ENCODE measurements at places on chromosomes 11 and 22.

GRCh38 chr11:11969380-11970215 is 38.8 kb downstream of the DKK3 start:
- DNase-seq, result no peak

- no peak for DNase-seq
Observed at GRCh38 chr11:35614939-35615569, 3.2 kb upstream of the FJX1 start.

DNA sequence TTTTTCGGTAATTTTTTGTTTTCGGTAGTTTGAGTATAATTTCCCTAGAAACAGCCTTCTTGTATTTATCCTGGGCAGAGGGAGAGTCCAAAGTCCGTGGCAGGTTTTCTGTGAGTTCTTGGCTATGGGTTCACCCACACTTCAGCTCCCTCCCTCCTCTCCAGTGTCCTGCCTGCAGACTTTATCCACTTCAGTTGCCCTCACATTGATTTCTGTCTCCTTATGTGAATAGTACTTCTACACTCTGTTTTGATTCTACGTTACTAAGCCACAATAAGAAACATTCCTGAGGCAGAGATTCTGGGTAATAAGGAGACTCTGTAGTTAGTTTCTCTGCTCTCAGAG is 868.6 kb downstream of the METTL15 start:
- no peak for DNase-seq

DNA sequence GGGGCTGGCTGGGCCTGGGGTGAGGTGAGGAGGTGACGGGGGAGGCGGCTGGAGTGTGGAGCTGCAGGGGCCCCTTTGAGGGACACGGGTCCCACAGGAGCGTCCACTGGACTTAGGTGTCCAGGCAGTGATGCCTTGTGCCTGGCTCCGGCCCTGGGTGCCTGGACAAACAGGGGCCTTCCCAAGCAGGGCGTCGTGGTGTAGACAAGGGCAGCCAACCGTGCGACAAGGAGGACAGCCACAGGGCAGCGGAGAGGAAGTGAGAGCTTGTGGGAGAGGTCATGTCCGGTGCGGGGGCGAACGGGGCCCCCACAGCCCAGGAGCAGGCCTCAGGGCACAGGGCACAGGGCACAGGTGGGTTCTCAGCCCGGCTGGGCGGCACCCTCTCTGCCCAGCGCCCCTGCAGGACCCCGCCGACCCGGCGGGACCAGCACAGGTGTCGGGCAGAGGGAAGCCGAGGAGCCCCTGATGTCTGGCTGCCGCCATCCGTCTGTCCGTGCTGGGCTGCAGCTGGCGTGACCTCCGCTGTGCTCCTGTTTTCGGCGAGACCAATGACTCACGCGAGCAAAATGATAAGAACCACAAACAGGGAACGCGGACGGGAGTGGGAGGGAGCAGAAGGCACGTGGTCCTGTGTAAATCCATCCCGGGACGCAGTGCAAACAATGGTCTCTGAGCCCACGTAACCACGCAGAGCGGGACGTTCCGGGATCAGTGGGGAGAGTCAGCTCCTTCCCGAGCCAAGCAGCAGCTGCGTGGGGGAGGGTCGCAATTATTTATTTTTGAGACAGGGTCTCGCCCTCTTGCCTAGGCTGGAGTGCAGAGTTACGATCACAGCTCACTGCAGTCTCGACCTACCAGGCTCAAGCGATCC is 49.1 kb upstream of the A4GALT start:
- DNase-seq, result peak; percentile 63

DNA sequence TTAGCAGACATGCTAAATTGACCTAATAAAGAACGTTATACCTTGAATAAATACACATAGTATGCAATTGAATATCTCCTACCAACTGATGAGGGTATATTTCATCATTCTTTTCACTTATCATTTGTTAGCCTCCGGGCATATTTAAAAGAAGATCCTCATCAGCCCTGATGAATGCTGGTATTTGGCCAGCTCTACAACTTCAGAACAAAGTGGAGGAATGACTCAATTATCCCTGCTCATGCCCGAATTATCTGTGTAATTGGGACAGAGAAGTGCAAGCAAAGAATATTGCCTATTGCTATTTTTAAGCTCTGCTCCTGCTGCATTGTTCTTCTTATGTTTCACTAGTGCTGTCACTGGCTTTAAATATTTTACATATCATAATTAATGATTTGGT is 622.1 kb downstream of the METTL15 start:
- DNase-seq, result no peak

GRCh38 chr11:60994541-60995080 is 23.1 kb downstream of the CD6 start:
- no peak for DNase-seq

DNA sequence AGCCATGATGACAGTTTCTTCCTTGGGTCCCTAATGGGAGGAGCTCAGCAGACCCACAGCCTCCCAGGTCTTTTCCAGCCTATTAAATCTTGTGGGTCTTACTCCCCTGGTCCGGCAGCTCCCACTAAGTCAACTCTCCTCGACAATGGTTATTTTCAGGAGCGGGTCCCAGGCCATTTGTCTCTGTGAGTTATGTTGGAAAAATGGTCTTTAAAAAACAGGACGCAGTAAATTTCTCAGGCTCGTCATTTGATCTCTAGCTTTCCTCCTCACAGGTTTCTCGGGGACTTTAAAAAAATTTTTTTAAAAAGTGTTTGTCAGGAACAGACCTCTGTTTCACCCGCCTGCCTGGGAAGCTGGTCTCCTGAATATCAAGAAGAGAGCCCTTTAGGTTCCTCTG is 397.5 kb upstream of the NARS2 start:
- DNase-seq, result no peak

GRCh38 chr11:68326334-68327215 is 14.2 kb downstream of the LRP5 start:
- DNase-seq, result no peak
